ENCODE measurements at places on chromosomes 4 and X.

DNA sequence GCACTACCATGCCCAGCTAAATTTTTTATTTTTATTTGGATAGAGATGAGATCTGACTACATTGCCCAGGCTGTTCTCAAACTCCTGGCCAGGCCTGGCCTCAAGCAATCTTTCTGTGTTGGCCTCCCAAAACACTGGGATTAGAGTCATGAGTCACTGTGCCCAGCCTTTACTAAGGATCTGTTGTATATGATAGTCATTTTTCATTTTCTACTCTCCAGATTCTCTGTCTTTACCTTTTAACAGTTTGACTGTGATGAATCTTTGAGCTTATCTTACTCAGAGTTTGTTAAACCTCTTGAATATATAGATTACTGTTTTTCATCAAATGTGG, 161.8 kb downstream of the FNIP2 start:
- DNase-seq: no peak

GRCh38 chr4:15811703-15812337, 33.7 kb downstream of the CD38 start:
- no peak for DNase-seq

DNA sequence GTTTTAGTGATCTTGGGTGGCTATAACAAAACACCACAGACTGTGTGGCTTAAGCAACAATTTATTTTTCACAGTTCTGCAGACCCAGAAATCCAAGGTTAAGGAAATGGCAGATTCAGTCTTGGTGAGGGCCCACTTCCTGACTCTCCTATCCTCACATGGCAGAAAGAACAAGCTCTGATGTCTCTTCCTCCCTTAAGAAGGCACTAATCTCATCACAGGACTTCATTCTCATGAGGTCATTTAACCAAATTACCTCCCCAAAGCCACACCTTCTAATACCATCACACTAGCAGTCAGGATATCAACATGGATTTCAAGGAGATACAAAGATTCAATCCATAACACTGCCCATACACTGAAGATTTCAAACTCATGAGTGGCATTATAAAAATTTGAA, 350.3 kb downstream of the GRID2 start:
- DNase-seq: no peak

DNA sequence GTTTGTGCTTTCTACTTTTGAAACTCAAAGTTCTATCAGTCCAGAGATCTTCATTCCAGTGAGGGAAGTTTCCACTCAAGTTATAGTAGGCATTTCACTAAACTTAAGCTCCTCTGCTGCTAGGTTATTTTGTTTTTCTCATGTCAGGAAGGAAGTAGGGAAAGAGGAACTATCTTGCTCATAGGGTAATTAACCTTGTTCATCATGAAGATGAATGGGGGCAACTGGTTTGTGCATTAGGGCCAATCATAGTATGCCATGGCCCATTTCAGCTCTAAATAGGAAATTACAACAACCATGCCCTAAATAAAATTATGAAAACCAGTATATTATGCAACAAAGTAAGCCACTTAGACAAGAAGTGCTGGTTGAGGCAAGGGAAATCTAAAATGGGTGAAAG, 804.7 kb upstream of the NDST4 start:
- DNase-seq: no peak

DNA sequence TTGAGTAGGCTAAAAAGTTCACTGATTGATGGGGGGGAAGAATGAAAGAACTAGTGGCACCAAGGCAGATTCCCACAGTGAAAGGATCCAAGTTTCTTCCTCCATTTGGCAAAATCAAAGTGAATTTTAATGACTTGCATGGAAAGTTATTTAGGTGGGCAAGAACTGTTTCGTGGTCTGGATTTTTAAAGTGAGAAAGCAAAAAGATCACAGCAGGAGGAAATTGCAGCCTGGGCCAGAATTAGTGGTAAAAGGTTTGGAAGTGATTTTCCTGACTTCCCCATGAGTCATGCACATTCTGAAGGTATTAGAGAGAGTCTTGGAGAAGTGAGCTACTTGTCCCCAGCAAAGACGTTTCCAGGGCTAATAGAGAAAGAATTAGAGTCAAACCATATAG, 207.8 kb downstream of the ANTXR2 start:
- no peak for DNase-seq

DNA sequence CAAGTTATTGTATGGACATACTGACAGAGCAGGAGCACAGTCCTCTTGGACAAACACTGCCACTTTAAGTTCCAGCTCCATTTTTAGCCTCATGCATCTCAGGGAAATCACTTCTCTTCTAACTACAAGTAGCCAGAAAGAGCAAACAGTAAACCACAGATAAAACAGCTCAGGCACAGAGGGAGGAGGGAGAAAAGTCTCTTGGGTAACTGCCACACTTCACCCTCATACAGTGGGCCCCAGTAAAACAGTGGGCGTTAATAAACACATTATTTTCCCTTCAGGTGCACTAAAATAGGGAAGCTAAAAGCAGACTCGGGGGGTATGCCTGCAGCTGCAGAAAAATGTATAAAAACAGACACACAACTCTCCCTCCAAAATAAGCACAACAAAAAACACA, 21.6 kb downstream of the CD38 start:
- no peak for DNase-seq

DNA sequence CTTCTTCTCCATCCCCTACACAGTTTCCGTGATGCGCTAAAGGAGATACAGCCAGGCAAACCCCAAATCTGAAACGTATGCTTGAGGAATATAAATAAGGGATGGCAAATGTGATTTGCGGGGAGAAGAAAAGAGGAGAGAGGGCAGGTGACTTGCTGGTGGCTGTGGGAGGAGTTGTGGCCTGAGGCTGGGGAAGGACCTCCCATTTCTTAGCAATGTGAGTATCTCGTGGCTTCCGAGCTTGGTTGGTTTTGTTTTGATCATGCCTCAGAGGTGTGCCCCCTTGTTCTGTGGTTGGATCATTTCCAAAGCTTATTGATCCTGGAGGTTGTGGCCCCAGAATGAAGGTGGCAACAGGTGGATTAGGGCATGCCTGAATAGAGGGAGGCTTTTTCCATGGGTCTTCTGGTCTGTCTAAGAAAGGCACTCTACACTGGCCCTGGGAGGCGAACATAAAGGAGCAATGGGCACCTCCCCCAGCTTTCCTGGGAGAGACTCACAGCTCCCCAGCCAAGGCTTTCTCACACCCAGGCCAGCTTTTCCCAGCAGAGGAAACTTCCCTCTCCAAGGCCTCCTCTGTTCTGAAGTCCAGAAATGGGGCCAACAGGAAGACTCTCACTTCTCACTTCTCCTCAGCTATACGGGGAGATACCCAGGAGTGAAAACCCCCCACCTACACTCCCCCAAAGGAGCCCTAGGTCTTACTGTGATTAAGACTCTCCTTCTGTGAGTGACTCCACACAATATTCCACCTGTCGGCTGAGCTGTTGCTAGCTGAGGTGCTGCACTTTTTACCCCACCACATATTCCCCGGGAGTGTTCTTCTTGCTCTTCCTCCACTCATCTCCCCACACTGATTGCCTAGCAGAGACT, 40.0 kb downstream of the C4orf51 start:
- no peak for DNase-seq

- DNase-seq: no peak
These were observed 16.0 kb upstream of the MID1 start for GRCh38 chrX:10636337-10636736.

DNA sequence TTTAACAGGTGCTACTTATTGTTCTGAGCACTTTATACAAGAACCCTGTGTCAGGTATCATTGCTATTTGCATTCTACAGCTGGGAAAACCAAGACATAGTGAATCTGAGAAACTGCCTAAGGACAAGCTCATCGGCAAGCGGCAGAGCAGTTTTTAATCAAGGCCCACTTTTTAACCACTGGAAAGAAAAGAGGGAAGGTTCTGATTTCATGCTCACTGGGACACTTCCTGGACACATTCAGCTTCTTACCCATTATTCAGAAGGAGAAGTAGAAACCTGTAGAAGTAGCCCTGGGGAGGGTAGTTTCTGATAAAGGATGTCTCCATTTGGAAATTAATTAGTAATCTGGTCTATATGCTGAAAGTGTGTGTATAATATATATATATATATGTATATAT, 2.5 kb upstream of the LNX1 start:
- no peak for DNase-seq

DNA sequence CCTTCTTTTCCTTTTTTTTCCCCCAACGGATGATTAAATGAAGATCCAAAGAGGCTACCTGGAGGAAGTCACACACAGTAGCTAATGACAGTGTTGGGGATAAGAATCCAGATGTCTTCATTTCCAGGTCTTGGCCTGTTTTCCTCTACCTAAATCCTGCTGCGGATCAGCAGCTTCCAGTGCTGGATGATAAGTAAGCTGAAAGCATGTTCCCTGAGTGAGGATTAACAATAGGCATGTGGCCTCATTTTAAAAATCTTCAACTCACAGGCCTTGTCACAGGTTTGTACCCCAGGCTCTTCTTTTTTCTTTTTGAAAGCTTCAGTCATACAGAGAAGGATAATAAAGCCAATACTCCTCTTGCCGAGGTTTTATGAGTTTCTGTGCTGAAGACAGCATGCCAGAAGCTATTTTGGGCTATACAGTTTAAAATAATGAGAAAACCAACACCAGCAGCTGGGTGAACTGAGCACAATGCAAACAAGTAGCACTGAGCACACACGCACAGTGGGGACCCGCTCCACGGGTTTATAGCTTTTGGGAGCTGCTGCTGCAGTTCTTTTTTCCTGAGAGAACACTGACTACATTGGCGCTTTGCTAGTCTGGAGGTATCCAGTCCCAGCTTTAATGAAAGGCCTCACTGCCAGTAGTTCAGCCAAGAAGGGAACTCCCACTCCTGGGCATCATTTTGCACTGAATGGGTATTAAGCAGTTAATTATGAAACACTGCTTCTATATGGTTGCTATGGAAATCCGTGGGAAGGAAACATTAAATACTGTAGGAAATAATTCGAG, 184.2 kb upstream of the CTSO start:
- DNase-seq: no peak

DNA sequence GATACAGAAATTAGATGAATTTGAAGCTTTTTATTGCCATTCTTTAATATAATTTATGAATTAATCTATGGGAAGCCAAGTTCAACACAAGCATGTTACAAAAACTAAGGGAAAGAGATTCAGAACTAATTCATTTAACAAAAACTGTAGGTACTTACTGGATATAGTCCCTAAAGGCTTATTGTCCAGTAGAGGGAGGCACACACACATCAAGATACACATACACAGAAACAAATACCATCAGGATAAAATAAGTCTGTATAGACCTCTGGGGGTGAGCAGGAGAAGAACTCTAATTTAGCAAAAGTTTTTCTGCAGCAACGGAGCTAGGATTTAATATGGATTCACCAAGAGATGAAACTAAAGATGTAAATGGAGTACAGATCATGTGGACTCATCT, 83.0 kb upstream of the IL13RA1 start:
- no peak for DNase-seq

- no peak for DNase-seq
These were observed 30.9 kb downstream of the QDPR start for GRCh38 chr4:17480955-17481354.

GRCh38 chrX:33831211-33831610, 300.9 kb downstream of the FAM47A start:
- DNase-seq: no peak

DNA sequence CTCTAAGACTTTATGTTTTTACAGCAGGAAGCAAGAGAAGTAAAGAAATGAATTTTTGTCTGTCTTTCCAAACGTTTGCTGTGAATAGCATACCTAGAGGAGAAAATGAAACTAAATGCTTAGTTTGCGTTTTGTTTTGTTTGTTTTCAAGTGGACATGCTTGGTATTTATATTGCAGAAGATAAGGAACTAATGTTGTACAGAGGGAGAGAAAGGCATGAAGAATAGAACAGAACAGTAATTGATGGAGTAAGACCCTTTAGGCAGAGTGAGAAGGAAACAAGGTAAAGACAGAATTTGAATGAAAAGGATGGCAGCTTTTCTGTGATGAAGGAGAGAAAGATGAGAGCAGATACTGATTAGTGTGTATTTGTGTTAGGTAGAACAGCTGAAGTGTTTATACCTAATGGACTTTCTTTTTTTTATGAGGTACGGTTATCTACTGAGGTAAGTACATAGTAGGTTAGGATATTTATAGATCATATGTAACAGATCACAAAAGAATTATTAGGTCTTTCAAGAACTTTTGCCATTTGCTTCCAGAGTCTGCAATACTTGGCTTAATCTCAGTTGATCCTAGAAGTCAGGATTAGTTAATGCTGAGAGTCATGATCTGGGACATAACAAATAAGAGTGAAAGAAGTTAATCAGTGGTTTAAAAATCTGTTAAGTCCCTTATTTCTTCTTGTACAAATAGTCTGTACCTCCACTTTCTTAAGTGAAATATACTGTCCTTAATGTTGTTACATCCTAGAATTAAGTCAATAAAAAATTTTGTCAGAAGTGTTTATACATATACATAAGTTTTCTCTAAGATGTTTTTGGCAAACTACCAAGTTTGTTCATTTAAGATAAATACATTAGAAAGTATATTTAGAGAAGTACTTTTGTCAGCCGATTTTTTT, 36.8 kb downstream of the FABP2 start:
- no peak for DNase-seq

DNA sequence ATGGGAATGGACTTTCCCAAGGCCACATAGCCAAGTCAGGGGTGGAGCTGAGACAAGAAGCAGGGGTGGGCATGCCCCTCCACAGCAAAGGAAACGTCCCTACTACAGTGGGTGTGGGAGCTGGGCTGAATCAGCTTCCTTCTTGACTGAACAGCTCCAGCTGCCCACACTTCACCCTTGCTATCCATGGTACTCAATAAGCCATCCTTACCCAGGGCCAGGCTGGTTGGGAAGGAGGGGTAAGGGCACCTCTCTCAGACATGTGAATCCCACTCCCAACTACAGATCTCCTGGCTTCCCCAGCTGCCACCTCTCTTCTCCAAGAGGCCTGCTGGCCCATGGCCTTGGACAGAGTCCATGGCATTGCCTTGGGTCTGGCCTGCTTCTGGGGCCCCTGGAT, 21.0 kb downstream of the LAS1L start:
- no peak for DNase-seq

DNA sequence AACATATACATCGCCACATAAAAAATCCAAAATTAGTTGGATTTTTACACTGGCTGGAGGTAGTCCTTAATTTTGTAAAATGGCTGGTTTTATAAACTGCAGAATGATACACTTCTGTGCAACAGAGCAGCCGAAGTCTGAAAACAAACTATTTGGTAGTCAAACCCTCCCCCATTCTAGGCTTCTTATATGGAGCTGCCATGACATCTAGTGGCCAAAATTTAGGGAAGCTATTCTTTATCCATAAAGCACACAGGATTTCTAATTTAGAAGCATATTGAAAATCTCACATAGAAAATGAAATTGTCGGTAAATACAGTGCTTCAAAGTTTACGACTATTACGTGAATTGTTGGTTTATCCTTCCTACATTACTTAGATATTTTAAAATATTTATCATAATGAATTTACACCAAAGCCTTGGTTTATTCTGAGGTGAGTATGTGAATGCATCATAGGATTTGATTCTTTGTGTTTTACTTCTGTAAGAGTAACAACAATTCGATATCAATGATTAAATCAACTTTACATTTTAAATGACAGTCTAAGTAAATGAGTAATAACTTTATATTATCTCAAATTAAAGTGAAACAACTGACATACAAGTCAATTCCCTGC, 113.4 kb upstream of the FAM241A start:
- no peak for DNase-seq

- no peak for DNase-seq
These were observed 56.2 kb downstream of the MCUB start for GRCh38 chr4:109616243-109616642.
